ENCODE measurements at places on chromosomes 16 and 17.

GRCh38 chr17:9419932-9420453 lies 155.6 kb downstream of the STX8 start:
- DNase-seq, result no peak

DNA sequence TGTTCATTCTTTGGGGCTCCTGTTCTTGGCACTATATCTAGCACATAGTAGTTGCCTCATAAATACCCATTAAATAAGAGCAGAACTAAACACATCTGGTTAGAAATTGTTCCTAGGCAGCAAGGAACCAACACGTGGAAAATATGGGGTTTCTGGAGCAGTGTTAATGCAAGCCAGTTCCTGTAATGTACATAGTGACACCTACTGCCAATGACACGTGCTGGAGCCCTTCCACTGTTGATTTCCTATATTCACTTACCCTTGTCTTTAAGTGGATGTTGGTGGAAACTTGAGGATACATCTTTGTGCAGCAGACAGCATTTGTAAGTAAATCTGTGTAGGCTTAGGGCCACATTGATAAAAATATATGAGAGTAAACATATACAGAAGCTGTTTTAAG lies 1.6 kb upstream of the IRF8 start:
- DNase-seq, result no peak

DNA sequence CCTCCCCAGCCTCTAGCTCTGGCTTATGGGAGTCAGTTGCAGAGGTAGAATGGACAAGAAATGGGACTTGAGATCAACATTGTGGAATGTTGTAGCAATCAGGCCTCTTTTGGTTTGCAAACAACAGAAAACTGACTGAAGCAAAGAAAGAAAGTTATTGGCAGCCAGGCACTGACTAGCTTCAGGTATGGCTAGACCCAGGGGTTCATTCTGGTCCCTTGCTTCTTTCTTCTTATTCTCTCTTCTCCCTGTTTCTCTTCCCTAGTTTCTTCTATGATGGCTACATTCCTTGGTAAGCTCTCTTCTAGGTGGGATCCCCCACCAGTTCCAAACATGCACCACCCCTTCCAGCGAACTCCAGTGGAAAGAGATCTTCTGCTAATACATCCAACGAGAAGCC lies 154.3 kb downstream of the CPPED1 start:
- DNase-seq, result no peak

DNA sequence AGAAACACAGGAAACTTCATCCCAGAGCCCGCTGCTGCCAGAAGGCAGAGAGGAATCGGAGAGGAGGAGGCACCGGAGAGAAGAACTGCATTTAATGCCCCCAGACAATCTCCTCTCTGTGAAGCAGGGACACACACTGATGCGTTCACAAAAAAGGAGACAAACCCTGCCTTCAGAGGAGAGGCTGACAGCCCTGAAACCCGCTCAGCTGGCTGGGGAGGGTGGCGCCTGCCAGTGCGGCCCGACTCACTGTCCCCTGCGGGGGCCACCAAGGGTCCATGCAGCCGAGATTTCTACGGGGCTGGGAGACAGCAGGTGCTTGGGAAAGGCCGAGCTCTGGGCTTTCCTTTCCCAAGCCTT lies 21.9 kb upstream of the CACNG1 start:
- DNase-seq, result no peak

DNA sequence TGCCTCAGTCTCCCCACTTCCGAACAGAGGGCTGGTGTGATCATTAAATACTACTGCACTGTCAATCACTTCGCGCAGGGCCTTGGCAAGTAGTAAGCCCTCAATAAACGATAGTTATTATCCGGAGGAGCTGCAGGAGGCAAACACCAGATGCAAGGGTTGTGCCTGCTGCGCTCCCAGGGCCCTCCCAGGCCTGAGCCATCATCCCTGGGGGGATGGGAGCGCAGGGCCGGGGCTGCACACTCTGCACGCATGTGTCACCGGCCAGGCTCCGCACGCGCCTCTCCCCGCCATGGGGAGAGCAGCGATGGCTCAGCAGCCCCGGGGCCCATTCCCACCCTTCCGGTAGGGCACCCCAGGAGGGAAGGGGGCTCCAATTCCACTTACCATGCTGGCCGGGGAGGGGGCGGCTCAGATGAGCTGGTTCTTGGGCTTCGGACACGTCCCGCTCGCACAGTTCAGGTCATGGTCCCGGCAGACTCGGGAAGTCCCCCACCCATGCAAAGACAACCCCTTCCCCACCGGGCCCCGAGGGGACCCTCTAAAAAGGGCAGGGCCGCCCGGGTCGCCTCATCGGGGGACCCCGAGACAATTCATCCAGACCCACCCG lies 681 bp downstream of the XPO6 start:
- DNase-seq, result peak; percentile 94

GRCh38 chr16:1541293-1542165 lies 8.1 kb downstream of the TMEM204 start:
- DNase-seq, result no peak

- peak; percentile 80 for DNase-seq
Observed at GRCh38 chr16:58197314-58198012, 443 bp downstream of the CSNK2A2 start.

GRCh38 chr16:27452569-27453493 lies 50.9 kb downstream of the IL21R start:
- no peak for DNase-seq

DNA sequence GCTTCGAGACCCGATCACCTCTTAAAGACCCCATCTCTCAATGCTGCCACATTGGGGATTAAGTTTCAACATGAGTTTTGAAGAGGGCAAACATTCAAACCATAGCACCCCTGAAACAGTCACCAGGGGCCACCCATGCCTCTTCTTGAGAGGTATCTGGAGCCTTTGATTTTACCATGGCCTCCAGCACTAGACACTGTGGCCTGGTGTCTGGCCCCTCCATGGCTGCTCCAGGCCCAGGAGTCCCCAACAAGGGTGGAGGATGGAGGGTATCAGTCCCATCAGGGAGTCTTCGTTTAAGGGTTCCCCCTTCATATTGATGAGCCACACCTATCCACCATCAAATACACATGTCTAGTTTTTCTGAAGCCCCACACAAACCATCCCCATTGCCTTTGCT lies 66.5 kb upstream of the CDH5 start:
- no peak for DNase-seq

DNA sequence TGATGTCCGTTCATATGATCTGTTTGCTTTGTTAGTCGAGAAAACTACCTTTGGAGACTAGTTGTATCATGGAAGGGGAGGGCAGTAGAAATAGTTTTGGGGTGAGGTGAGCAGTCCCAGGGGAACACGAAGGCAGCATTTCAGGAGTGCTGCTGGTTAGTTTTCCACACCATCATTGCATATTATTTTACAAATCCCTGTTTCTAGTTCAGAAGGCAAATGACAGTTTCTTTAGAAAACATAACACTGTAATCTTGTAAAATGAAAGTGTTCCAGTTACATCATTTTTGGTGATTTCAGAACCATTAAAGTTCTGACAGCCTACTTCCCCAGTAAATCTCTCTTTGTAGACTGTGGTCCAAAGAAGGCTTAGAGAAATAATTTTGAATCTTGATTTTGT lies 25.4 kb downstream of the BANP start:
- no peak for DNase-seq

- no peak for DNase-seq
Observed at GRCh38 chr16:11675561-11676511, 7.6 kb downstream of the SNN start.
